ENCODE measurements at places on chromosomes 3 and 15.

- peaks cover 12% of the 10 kb centered on the region for H3K36me3 ChIP-seq
- DNase-seq: no peak
- H3K27ac ChIP-seq: no peak overlapping the region
- H3K4me3 ChIP-seq: no peak overlapping the region
- H3K4me1 ChIP-seq: peaks cover 3% of the 10 kb centered on the region
These were observed 45.0 kb downstream of the SNRK start for GRCh38 chr3:43331381-43331780.

GRCh38 chr15:28918141-28918983 is 32.6 kb downstream of the APBA2 start:
- H3K27me3 ChIP-seq: no peaks in the 10 kb centered on the region
- peaks cover 76% of the 10 kb centered on the region for H3K4me1 ChIP-seq
- no peak overlapping the region for H3K4me3 ChIP-seq

DNA sequence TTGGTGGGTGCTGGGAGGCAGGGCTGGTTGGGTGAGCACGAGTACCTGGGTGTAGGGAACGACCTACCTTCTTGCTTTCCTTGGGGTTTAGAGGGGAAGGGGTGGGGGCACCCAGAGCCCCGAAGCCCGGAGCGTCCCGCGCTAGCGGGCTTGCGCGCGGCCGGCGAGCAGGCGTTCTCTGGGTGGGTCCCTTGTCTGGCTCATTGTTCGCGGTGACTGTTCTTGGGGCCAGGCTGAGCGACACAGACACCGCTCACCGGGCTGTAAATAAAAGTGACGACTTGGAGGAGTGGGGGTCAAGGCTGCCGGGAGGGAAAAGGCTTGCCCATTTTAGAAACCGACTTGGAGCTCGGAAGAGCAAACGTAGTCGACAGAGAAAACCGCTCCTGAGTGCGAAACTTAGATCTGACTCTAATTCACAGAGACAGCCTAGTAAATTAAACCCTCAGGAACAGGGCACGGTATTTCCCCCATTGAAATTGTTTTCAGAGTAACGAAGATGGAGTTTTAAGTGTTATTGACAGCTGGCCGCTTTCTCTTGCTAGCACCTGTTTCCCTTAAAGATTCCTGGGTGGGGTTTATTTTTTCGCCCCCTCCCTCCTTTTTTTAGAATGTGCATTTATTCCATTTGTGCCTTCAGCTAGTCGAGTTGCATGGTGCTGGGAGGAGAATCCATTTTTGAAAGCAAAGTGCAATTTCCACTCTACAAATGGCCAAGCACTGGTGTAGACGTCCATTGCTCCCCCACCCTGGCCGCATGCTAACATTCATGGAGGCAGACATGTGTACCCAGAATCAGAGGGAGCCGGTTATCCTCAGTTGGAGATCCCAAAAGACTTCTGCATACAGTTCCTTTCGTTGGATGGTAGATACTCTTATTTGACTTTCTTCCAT is 532.1 kb upstream of the SEMA6D start:
- DNase-seq: peak; percentile 78
- H3K4me1 ChIP-seq: peaks cover 7% of the 10 kb centered on the region
- H3K27me3 ChIP-seq: no peaks in the 10 kb centered on the region

DNA sequence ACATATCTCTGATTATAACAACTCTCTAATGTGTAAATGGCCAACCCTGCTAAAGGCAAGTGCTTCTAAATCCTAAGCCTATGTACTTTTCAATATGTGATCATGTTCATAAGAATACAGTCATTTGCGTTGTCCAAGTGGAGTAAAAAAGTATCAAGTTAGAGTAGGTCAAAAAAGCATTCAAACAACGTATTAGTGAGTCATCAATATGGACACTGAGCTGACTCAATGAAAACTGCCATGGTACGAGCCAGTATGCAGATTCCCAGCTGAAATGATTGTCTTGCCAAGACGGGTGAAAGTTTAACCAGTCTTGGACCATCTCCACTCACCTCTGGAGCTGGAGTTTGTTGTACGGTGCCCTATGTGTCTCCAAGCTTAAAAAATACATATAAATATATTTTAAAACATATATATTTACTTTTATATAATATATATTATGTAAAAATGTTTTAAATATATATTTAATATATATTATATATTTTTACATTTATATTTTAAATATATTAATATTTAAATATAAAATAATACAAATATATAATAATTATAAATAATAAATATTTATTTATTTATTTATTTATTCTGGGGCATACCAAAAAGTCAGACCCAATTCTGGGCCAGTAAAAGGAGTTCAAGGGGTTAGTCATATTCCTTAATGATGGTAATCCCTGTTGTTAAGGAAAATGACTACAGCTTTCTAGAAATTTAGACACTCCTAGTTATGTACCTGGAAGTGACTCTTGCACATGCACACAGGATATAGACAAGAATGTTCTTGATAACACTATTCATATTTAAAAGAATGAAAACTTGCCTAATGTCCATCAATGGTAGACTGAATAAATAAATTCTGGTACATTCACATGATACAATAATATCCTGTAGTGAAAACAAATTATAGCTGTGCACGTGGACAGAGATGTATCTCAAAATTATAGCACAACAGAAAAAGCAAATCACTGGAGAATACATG is 27.2 kb downstream of the PLSCR4 start:
- no peaks in the 10 kb centered on the region for H3K27me3 ChIP-seq
- DNase-seq: no peak
- no peaks in the 10 kb centered on the region for H3K4me1 ChIP-seq

GRCh38 chr3:78481050-78481449 is 1286.7 kb downstream of the ROBO1 start:
- H3K4me1 ChIP-seq: no peaks in the 10 kb centered on the region
- H3K27me3 ChIP-seq: no peaks in the 10 kb centered on the region

DNA sequence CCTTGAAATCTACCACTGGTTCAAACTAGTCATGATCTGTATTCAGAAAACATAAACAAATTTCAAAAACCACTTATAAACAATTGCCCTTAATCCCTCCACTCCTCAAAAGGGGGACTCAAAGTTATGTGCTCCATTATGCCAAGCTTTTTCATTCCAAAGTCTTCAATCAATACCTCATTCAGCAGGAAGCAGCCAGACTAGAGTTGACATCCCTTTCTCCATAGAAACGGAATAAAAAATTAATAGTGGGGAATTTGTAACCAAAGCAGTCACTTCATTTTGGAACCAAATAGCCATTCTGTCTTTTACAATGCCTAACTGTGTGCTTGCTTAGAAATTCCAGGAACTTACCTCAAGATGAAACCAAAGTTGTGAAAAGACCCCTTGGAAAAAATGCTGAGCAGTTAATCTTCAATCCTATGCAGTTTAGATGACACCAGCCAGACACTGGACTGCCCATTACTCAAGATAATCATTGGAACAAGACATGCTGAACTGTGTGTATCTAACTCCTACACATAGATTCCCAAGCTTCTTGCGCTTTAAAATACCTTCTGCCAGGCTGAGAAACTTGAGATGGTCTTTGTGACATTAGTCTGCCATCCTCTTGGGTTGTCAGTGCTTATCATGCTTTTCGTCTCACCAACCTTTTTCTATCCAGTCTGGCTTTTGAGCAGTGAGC is 406.2 kb downstream of the PLOD2 start:
- H3K27ac ChIP-seq: no peak overlapping the region
- DNase-seq: peak; percentile 16
- no peaks in the 10 kb centered on the region for H3K4me1 ChIP-seq
- no peak overlapping the region for H3K4me3 ChIP-seq

GRCh38 chr3:38805765-38806386 is 10.1 kb downstream of the SCN10A start:
- H3K4me1 ChIP-seq: no peaks in the 10 kb centered on the region
- peak; percentile 40 for DNase-seq
- no peaks in the 10 kb centered on the region for H3K27me3 ChIP-seq
- H3K27ac ChIP-seq: no peak overlapping the region

Data from spinal cord (tissue), 10 donors.